SHP77 (cell line): ENCODE measurements at places on chromosomes 13 and 19.

GRCh38 chr19:18104793-18105131, 7.2 kb downstream of the MAST3 start:
- no peak for DNase-seq

DNA sequence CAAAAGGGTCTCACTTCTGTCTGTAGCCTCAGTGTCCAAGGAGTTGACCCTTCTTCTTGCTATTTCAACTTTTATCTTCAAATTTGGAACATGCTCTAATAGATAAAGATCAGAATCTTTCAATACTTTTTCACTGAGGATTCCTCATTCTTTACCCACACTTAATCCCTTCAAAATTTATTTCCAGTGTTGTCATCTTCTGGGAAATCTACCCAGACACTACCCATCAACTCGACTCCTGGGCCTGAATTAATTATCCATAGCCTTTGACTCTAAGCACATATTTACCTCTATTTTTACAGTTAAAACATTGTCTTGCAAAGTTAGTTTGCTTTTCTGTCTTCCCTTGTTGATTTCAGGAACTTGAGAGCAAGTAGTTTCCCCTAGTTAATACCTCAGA, 1022.5 kb downstream of the PCDH9 start:
- DNase-seq = no peak

GRCh38 chr13:45519493-45519892, 54.8 kb downstream of the COG3 start:
- no peak for DNase-seq

DNA sequence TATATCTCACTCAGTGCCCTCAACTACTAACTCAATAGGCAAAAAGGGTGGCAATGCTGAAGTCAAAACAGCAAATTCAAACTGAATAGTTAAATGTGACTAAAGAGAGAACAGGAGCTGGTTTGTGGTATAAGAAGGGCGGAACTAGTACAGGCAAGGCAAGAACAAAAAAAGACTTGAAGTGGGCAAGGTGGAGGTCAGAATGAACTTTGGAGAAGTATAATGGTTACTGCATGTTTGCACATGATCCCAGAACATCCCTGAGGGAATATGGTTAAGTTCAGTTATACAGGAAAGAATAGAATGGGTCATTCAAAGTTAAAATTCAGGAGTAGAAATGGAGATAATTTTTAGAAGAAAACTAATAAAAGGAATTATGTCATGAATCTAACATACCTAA, 85.5 kb downstream of the DIAPH3 start:
- no peak for DNase-seq

DNA sequence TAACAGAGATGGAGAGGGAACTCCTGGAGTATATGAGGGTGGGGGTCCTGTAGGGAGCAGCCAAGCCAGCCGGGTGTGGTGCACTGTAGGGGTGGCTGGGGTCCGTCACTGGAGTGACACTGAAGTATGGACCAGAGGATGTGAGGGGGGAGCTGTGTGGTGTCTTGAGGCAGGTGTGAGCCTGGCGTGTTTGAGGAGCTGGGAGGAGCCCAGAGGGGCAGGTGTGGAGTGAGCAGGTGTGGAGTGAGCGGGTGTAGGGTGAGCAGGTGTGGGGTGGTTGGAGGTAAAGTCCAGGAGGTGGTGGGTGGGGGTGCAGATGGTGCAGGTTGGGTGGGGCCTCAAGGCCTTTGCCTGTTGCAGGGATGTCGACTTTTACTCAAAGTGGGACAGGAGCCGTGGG, 5.9 kb downstream of the B3GNT8 start:
- no peak for DNase-seq

DNA sequence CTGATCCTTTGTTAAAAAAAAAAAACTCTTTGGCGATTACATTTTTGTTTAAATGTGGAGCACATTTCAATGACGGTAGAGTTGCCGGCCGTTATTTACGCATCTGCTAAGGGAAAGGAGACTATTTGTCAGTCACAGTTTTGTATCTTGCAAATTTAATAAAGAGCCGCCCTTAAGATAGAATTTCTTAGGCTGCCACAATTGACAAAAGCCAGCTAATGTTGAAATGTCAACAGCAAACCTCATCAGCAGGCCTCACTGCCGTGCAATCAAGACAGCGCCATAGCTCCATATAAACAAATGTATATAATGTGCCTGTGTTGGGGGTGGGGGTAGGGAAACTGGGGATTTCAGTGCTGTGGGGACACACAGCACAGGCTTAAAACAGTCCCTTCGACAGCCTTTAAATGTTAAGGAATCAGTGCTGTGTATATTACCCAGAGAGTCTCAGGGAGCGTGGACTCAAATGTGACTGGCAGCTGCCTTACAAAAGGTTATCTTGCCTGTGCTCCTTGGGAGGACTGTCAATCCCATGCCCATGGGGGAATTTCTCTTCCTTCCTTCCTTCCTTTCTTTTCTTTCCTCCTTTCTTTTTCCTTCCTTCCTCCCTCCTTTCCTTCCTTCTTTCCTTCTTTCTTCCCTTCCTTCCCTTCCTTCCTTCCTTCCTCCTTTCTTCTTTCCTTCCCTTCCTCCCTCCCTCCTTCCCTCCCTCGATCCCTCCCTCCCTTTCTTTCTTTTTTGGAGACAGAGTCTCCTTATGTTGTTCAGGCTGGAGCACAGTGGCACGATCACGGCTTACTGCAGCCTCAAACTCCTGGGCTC, 108.0 kb downstream of the URI1 start:
- no peak for DNase-seq
